DMS79 (cell line): ENCODE measurements at places on chromosomes 5 and 9.
A peak's percentile ranks its signal among the peaks of the same experiment; 100 is the strongest.

- no peak for DNase-seq
Observed at GRCh38 chr9:134278974-134279640, 47.1 kb upstream of the RXRA start.

GRCh38 chr5:93320920-93321445 lies 260.0 kb downstream of the NR2F1-AS1 start:
- DNase-seq = no peak

- DNase-seq = no peak
Observed at GRCh38 chr5:88799938-88800535, 82.9 kb downstream of the MEF2C start.

GRCh38 chr9:134644725-134645606 lies 3.4 kb downstream of the COL5A1 start:
- DNase-seq = peak; percentile 55

DNA sequence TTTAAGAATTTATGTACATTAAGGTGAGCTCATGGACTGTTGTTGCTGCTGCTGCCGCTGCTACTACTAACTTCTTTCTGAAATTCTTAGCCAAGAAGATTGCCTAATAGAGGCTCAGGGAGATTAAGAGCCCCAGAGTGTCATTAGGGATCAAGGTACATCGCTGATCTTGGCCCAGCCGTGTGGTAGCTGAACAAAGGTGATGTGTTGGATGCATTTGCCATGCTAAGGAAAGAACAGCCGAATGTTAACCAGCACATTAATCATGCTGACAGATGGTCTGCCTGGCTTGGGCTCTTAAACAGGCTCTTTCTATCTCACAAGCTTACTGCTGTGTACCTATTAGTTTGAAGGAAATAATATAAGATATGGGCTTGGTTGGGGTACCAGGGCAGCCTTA lies 137.1 kb downstream of the KCTD16 start:
- no peak for DNase-seq

GRCh38 chr9:134602547-134603362 lies 38.8 kb upstream of the COL5A1 start:
- no peak for DNase-seq

DNA sequence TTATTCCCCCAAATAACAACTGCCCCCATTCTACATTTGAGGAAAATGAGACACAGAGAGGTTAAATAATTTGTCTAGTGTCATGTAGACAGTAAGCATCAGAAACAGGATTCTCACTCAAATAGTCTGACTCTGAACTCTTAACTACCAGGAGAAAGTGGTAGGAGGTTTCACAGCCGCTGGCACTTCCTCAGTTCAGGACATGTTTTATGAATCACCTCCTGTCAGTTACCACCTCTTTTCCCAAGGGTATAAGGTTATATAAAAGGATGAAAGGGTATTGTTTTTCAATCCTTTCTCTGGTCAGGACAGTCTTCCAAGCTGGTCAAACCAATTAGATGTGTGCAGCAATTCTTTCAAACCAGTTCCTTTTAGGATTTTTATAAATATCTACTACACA lies 52.1 kb downstream of the TSSK1B start:
- DNase-seq = no peak

GRCh38 chr5:76547242-76547890 lies 75.8 kb downstream of the F2RL2 start:
- no peak for DNase-seq

DNA sequence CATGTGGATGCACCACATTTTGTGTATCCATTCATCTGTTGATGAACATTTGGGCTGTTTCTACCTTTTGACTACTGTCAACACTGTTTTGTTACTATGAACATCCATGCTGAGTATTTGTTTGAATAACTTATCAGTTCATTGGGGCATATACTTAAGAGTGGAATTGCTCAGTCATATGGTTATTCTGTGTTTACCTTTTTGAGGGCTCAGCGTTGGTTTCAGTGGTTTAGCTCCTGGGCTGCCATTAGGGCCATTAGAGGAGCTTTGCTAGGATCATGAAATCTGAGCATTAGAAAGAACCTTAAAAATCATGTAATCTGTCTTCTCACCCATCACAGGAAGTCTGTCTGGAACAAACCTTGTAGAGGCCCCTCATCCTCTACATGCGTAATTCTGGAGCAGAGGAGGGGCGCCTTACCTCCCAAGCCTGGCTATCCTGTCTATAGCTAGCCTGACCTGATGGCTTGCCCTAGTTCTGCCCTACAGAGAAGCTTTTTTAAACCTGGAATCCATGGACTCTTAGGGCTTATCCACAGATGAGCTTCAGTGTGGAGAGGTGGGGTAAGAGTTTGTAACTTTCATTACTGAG lies 92.9 kb downstream of the PDZD2 start:
- no peak for DNase-seq

DNA sequence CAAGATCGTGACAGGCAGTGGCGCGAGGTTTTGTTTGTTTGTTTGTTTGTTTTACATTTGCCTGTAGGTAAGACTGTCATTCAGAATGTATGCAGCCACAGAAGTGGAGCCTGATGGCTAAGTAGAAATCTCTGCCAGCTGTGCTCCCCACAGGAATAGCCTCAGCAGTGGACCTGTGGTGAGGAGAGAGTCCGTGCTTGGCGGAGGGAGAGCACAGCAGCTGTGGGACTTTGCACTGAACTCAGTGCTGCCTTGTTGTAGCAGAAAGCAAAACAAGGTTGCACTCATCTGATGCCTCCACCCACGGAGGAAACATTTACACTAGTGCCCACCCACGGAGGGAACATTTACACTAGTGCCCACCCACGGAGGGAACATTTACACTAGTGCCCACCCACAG lies 4.4 kb upstream of the ZNF782 start:
- no peak for DNase-seq

DNA sequence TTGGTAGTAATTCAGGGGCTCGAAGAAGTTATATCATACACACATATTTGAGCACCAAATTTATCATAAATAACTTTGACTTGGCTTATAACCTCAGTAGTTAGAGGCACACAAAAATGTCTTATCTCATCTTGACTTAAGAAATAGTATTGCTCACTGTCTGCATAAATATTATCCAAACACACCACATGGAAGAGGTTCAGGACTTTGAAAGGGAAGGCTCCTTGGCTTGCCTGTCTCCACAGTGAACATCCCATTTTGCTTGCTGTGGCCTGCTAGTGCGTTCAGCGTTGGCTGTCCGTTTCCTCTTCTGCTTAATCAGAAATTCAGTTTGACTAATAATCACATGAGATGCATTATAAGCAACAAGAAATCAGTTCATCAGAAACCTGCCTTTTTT lies 13.9 kb downstream of the GRXCR2 start:
- no peak for DNase-seq

DNA sequence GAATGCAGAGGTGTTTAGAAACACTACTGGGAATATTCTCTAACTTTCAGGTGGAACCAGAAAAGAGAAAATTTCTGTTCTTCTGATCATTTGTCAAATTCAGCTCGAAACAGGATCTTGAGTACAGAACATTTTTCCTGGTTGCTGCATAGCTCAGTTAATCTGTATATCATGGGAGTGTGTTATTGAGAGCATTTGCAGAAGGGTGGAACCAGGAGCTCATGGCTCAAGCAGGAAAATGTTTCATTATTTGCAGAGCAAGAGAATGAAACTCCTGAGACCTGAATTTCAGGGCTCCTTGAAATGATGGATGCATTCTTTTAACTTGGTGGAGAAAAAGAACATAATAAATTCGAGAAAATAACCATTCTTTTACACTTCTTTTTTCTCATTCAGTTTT lies 97.9 kb downstream of the AOPEP start:
- no peak for DNase-seq

GRCh38 chr9:137277329-137278041 lies at the start of gene TOR4A:
TOR4A (plus strand) TSS chr9:137277726; CDS start chr9:137278690, 964 bp downstream.
- no peak for DNase-seq

- no peak for DNase-seq
Observed at GRCh38 chr5:14097998-14098471, 45.1 kb upstream of the TRIO start.

DNA sequence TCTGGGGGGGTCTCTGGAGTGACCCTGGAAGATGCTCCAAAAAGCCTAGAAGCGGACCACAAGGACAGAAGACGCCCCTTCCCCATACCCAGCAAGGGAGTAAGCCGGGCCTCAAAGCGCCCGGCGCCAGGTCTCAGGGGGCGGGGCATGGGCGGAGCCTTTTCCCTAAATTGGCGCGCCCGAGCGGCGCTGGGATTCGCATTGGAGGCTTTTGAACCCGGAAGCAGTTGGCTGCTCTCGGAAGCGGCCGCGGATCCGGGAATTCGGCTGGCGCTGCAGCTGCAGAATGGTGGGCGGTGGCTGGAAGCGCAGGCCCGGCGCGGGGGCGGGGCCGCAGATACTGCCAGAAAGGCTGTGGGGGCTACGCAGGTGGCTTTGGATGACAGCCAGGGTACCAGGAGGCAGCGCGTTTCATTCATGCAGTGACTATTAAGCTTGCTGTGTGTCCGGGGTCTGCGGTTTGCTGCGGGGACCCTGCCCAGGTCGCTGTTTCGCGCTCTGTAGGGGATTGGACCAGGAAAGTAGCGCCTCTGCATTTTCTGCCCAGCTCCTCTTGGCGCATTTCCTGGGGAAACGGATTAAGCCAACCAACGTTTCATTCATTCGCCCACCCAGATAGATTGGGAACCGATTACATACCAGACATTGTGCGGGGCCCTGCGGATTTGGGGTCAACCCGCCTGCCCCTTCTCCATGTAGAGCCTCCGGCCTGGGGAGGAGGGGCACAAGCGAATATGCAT lies 83.0 kb upstream of the FREM1 start:
- peak; percentile 70 for DNase-seq

- DNase-seq = peak; percentile 40
Observed at GRCh38 chr5:7396713-7397454, 946 bp downstream of the ADCY2 start.

DNA sequence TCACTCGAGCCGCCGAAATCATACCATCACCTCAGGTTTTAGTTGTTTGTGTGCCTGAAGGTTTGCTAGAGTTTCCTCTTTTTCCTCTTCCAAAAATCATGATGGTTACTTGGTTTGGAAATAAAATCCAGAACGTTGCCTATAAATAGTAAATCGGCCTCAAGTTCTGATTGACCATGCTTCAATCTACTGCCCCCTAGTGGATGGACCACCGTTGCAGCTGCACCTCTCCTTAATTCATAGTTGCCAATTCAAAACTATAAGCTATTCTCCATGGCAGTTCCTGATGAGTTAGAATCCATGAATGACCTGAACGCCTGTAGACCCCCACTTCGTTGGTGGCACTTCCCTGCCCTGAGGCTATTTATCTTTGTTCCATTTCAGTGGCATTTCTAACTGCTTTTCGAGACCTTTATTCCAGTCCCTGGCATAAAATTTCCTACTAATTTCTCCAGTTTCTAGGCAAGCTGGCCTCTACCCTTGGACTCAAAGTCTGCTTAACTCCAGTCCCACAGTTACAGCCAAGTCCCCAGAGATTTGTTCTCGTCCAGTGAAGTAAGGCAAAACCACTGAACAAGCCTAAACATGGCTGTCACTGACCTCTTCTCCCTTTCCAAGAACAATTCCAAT lies 422.6 kb downstream of the EFNA5 start:
- no peak for DNase-seq

GRCh38 chr5:91264311-91265051 lies 118.6 kb downstream of the ARRDC3 start:
- DNase-seq = no peak

DNA sequence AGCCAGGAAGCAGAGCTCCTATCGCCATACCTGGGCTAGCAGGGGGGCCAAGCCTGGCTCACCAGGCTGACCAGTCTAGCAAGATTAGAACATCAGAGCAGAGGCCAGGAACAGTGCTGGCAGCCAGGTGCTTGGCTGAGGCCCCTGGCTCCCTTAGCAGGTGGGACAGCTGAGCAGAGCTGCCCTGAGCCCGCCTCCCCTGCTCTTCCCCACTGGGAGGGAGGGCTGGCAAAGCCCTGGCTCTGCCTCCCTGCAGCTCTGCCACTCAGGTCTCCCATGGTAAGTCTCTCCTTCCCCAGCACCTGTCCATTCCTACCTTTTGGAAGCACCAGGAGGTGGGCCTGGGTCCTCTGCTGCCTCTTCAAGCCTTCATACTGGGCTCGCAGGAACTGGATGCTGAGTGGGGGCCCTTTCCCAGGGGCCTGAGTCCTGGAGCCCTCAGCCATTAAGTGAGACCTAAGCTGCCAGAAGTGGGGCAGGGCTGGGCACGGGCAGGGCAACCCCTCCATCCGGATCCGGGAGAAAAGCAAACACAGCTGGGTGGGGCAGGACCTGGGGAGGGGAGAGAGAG lies 803 bp downstream of the C9orf152 start:
- DNase-seq = no peak

GRCh38 chr5:176985516-176985915 lies 21.1 kb downstream of the UIMC1 start:
- DNase-seq = no peak

DNA sequence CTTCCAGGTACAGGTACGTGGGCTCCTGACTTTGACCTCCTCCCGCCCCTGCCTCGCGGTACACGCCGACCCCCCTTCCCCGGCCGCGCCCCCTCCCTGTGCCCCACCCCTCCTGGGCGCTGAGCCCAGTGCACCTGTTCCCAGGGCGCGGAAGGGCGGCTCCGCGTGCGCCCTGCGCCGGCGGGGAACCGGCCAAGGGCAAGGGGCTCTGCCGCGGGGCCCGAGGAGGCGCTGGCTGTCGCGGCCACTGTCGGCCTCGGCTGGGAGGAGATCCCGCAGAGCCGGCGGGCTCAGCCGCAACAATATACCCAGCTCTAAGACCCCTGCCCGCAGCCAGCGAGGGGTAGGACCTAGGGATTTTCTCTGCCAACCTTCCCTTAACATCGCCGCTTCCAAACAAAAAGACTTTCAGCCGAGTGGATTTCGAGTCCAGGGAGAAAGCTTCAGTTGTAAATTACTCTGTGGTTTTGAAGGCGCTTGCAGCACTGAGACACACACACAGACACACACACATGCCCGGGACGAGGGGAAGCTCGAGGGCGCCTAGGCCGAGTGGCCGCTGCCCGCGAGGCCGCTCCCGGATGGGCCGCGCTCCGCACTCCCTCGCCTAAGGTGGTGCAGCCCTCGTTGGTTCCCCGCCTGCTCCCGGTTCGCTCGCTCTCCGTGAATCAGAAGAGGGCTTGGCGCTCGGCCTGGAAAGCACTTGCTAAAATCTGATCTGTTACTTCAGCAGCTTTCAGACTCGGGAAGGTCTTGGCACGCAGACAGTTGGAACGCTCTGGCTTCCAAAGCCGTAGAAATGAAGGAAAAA lies 1.2 kb downstream of the FGF18 start:
- DNase-seq = peak; percentile 57

DNA sequence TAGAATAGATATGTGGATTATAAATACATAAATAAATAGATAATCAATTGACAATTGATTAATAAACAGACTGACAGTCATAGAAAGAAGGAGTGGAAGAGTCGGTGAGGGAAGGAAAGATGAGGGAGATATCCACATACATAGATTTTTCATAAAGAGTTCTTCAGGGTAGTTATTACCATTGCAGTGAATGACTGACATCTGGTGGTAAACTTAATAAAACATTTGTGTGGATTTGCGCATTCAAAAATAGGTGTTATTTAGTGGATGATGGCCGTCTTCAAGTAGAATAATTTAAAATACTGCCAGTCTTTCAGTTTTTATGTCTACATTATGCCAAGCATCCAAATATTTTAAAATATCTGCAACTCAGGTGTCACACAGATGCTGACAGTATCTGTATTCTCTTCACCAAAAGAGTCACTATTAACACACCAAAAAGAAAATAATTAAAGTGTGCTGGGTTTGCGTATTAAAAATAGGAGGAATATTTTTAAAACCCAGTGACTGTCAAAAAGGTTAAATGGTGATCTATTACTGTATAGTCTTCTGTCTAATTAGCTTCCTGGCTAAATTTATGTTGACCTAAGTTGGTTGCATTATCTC lies 78.8 kb downstream of the GIN1 start:
- no peak for DNase-seq
